Natural killer cell treated with Interleukin-12 subunit alpha and Interleukin-12 subunit beta and Interleukin-15 and Interleukin-18, amount 100 ng/mL, for 72 hours (primary cell): ENCODE measurements at places on chromosomes 4 and X.

DNA sequence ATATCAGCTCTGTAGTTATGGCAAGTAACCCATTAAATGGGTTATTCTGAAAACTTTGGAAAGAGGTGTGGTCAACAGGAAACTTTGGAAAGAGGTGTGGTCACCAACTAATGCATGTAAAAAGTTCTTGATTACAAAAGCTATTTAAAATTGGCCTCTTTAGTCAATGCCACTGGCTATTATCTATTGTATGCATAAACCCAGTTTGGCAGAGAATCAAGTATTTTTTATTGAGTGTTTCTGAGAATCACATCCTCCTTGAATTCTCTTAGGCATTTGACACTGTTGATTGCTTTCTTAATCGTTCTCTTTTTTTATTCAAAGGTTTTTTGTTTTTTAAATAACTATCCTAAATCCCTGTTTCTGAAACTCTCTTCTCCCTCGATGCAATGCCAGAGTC is 7.5 kb downstream of the P2RY4 start:
- no peaks in the 10 kb centered on the region for H3K4me1 ChIP-seq
- H3K27ac ChIP-seq, result no peak overlapping the region
- DNase-seq, result no peak
- no peaks in the 10 kb centered on the region for H3K27me3 ChIP-seq
- no peaks in the 10 kb centered on the region for H3K36me3 ChIP-seq

GRCh38 chr4:26884026-26884425 is 23.4 kb downstream of the STIM2 start:
- peak overlapping the region; percentile 94 for H3K27ac ChIP-seq
- no peaks in the 10 kb centered on the region for H3K27me3 ChIP-seq
- peaks cover 48% of the 10 kb centered on the region for H3K4me1 ChIP-seq
- DNase-seq, result no peak

GRCh38 chrX:96480081-96480480 is 204.6 kb upstream of the DIAPH2 start:
- H3K27ac ChIP-seq, result no peak overlapping the region
- H3K27me3 ChIP-seq, result no peaks in the 10 kb centered on the region
- no peaks in the 10 kb centered on the region for H3K4me1 ChIP-seq
- DNase-seq, result no peak

DNA sequence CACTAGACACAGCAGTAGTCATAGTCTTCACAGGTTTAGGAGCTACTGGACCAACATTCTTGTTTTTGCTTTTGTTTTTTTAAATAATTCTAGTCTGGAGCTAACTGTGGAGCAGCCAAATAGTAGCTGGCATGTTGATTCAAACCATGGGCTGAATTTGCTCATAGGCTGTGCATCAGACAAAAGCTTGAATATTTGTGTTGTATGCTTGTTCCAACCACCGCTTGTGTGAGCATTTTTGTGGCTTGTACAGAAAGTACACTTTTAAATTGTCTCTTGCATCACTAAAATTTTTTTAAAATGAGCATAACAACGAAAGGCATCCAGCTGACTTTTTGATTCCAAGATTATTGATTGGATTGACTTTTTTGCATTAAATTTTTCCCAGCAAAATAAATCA is 39.6 kb downstream of the CCNI start:
- H3K36me3 ChIP-seq, result peaks cover 24% of the 10 kb centered on the region
- no peaks in the 10 kb centered on the region for H3K27me3 ChIP-seq
- DNase-seq, result no peak
- H3K4me1 ChIP-seq, result peaks cover 14% of the 10 kb centered on the region

- no peak overlapping the region for H3K4me3 ChIP-seq
- peaks cover 31% of the 10 kb centered on the region for H3K27me3 ChIP-seq
- H3K4me1 ChIP-seq, result no peaks in the 10 kb centered on the region
- no peak for DNase-seq
Measured at GRCh38 chrX:9788911-9789310, 2.7 kb downstream of the SHROOM2 start.

- H3K27ac ChIP-seq, result no peak overlapping the region
- H3K4me3 ChIP-seq, result no peak overlapping the region
- H3K4me1 ChIP-seq, result peaks cover 7% of the 10 kb centered on the region
- no peaks in the 10 kb centered on the region for H3K27me3 ChIP-seq
- no peak for DNase-seq
Measured at GRCh38 chrX:42531441-42531840, 246.5 kb downstream of the PPP1R2C start.

- no peaks in the 10 kb centered on the region for H3K4me1 ChIP-seq
- no peak overlapping the region for H3K27ac ChIP-seq
- H3K4me3 ChIP-seq, result no peak overlapping the region
Measured at GRCh38 chr4:107801766-107802211, 22.9 kb upstream of the SGMS2 start.

GRCh38 chr4:6250235-6250983 is 19.2 kb upstream of the WFS1 start:
- peaks cover 5% of the 10 kb centered on the region for H3K4me1 ChIP-seq
- H3K27me3 ChIP-seq, result peaks cover 27% of the 10 kb centered on the region
- no peak overlapping the region for H3K4me3 ChIP-seq
- H3K36me3 ChIP-seq, result no peaks in the 10 kb centered on the region

GRCh38 chrX:149819371-149819770 is 37.6 kb downstream of the MAGEA9 start:
- H3K36me3 ChIP-seq, result peaks cover 4% of the 10 kb centered on the region
- H3K4me1 ChIP-seq, result peaks cover 9% of the 10 kb centered on the region
- no peak overlapping the region for H3K4me3 ChIP-seq
- DNase-seq, result no peak
- H3K27ac ChIP-seq, result no peak overlapping the region
- peaks cover 6% of the 10 kb centered on the region for H3K27me3 ChIP-seq

DNA sequence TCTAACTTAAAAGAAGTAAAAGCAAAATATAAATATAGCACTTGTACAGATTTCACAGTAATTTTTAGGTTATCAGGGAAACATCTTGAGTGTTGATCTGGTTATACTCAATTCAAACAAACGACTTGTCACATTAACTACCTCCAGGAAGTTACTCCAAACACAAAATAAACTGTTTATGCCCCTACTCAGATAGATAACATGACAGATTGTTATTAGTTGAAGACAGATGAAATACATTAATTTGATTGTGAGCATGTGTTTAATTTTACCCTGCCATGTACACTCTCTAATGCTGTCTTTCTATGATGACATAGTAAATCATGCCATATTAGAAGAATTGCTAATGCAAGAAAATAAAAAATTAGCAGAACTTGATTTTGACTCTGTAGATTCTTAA is 88.0 kb downstream of the RAB28 start:
- peaks cover 7% of the 10 kb centered on the region for H3K4me1 ChIP-seq
- no peak for DNase-seq
- no peak overlapping the region for H3K27ac ChIP-seq
- H3K4me3 ChIP-seq, result no peak overlapping the region
- H3K36me3 ChIP-seq, result no peaks in the 10 kb centered on the region
- H3K27me3 ChIP-seq, result no peaks in the 10 kb centered on the region

DNA sequence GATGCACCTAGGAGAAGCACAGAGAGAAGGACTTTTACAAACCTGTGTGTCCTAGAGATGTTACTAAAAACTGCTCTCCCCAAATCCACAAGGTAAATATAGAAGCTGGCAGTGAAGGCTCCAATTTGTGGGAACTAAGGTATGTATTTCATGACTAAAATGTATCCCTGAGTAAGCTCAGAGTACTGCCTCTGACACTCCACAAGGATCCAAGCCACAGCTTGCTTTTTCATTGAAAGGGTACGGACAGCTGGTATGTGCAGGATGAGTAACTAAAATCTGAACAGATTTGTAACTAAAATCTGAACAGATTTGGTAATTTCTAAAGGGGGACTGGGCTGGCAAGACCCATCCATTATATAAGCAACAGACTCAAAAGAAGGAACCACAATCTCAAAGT is 187.6 kb downstream of the DCLK2 start:
- no peak overlapping the region for H3K27ac ChIP-seq
- H3K4me1 ChIP-seq, result no peaks in the 10 kb centered on the region
- no peak for DNase-seq

GRCh38 chrX:109732017-109732801 is 848 bp downstream of the ACSL4 start:
- peak overlapping the region; percentile 91 for H3K27ac ChIP-seq
- H3K27me3 ChIP-seq, result no peaks in the 10 kb centered on the region

- H3K36me3 ChIP-seq, result no peaks in the 10 kb centered on the region
- H3K27ac ChIP-seq, result peak overlapping the region; percentile 86
- H3K4me1 ChIP-seq, result peaks cover 66% of the 10 kb centered on the region
- H3K4me3 ChIP-seq, result peak overlapping the region; percentile 93
- peak; percentile 92 for DNase-seq
Measured at GRCh38 chrX:130086447-130087206, 23.7 kb downstream of the ELF4 start.

DNA sequence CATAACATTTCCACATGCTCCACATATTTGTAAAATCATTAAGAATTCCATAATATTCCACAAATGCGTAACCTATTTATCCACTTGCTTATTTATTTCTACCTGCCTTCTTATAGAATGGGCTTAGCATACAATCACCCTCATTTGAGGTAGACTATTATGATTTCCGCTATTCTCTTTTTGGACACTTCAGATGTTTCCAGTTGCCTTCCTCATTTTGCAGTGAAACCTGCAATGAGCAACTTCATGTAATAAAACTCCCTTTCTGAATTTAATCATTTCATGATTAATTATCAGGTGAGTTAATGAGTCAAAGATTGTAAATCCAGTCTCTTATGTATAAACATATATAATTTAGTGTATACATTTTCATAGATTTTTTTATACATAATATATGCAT is 58.0 kb downstream of the PPP3CA start:
- H3K27me3 ChIP-seq, result no peaks in the 10 kb centered on the region
- DNase-seq, result no peak
- H3K4me3 ChIP-seq, result peak overlapping the region; percentile 40
- H3K36me3 ChIP-seq, result no peaks in the 10 kb centered on the region
- H3K27ac ChIP-seq, result peak overlapping the region; percentile 8
- peaks cover 50% of the 10 kb centered on the region for H3K4me1 ChIP-seq

DNA sequence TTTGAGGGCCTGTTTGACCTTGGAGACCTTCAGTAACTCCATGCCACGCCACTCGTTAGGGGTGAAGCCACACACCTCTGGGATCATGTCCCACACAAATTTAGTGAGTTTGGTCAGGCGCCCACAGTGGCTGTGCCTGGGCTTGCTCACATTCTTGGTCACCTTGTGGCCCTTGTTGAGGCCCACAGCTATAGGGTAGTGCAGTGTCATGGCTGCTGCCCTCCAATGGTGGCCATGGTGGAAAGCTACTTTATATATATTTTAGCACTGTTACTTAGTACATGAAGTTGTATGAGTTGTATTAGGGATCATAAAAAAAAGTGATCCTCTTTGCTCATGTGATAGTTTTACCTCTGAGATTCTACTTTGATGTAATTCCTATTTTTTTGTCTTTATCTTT is 985 bp upstream of the CXCL11 start:
- H3K27me3 ChIP-seq, result peaks cover 13% of the 10 kb centered on the region
- no peaks in the 10 kb centered on the region for H3K36me3 ChIP-seq
- peaks cover 28% of the 10 kb centered on the region for H3K4me1 ChIP-seq
- no peak for DNase-seq

GRCh38 chr4:174564529-174564928 is 42.2 kb upstream of the HPGD start:
- no peaks in the 10 kb centered on the region for H3K36me3 ChIP-seq
- DNase-seq, result no peak
- H3K27ac ChIP-seq, result no peak overlapping the region
- H3K27me3 ChIP-seq, result peaks cover 4% of the 10 kb centered on the region
- H3K4me1 ChIP-seq, result no peaks in the 10 kb centered on the region
- no peak overlapping the region for H3K4me3 ChIP-seq

GRCh38 chrX:148865277-148866210 is 365.1 kb downstream of the AFF2 start:
- no peak overlapping the region for H3K27ac ChIP-seq
- H3K36me3 ChIP-seq, result no peaks in the 10 kb centered on the region
- DNase-seq, result no peak

DNA sequence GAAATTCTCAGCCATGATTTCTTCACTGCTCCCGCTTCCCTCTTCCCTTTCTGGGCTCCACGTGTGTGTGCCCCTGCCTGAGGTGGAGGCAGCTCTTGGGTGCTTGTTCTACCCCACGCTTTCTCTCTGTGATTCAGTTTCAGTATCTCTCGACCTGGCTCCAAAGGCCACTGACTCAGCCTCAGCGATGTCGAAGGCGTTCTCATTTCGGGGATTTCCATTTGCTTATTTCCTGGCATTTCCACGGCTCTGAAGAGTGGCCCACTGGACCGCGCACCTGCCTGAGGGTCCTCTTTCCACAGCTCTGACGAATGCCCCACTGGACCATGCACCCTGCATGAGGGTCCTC is 52.4 kb downstream of the GAK start:
- peaks cover 19% of the 10 kb centered on the region for H3K4me1 ChIP-seq
- H3K27ac ChIP-seq, result peak overlapping the region; percentile 86
- peaks cover 13% of the 10 kb centered on the region for H3K36me3 ChIP-seq
- H3K4me3 ChIP-seq, result peak overlapping the region; percentile 88
- DNase-seq, result no peak

DNA sequence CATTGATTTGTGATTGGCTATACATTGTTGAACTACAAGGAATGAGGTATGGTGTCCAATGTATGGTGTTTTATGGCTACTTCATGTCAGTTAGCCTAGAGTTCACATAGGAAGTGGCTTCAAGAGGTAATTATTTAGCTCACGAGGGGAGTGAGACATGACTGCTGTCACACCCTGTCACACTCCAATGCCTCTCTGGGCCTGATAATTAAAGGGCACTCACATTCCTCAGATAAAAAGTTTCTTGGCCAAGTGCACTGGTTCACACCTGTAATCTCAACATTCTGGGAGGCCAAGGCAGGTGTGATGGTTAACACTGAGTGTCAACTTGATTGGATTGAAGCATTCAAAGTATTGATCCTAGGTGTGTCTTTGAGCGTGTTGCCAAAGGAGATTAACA is 65.0 kb upstream of the DDX60 start:
- no peak overlapping the region for H3K27ac ChIP-seq
- no peaks in the 10 kb centered on the region for H3K27me3 ChIP-seq
- H3K36me3 ChIP-seq, result peaks cover 14% of the 10 kb centered on the region

DNA sequence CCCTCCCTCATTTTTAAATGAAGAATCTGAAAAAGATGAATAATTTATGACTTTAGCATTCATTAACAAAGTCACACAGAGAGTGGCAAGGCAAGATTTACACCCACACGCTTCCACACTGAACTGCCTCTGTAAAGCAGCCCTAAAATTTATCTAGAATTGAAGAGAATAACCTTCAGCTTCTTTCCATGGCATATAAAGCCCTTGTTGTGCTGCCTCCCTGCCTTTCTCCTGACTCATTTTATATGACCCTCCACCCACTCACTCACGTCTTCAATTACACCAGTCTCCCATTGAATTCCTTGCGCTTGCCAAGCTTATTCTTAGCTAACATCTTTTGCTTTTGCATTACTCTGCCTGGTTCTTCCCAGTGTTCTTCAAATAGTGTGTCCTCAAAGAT is 2649.3 kb downstream of the PCDH7 start:
- no peak overlapping the region for H3K4me3 ChIP-seq
- no peak overlapping the region for H3K27ac ChIP-seq
- DNase-seq, result no peak

- H3K27me3 ChIP-seq, result peaks cover 14% of the 10 kb centered on the region
- no peak overlapping the region for H3K4me3 ChIP-seq
- no peak for DNase-seq
- H3K27ac ChIP-seq, result no peak overlapping the region
- no peaks in the 10 kb centered on the region for H3K36me3 ChIP-seq
Measured at GRCh38 chr4:140237616-140238350, 83.8 kb upstream of the MAML3 start.
